ENCODE measurements at places on chromosomes 4 and X. TPM values are rescaled to one million over a fixed set of nuclear protein-coding genes. Genes with fewer than 3 reads are reported as not detected.

DNA sequence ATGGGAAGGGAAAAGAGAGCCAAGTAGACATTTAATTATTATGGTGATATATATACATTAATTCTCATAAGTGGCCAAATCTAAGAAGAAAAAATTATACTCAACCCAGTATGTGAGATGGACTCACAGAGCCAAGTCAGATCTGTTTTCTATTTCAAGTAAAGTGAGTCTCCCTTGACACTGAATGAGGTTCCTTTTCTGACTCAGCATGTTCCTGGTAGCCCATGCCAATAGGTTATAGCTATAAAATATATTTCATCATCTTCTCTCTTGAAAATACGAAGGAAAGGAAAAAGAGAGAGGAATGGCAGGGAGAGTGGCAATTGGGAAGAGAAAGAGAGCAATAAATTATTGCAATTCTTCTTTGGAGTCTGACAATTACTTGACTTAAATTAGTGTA is 68.8 kb upstream of the GRIA2 start:
- H3K27ac ChIP-seq = no peak overlapping the region
- DNase-seq = no peak
- no peak overlapping the region for H3K4me3 ChIP-seq
- H3K4me1 ChIP-seq = no peaks in the 10 kb centered on the region

The EPHA5 gene
- 2.2 TPM for total RNA-seq

- no peaks in the 10 kb centered on the region for H3K4me1 ChIP-seq
- DNase-seq = no peak
- no peak overlapping the region for H3K4me3 ChIP-seq
- H3K36me3 ChIP-seq = 0 out of 2 replicates have a peak, but pooled peaks cover 3% of the 10 kb centered on the region
- no peaks in the 10 kb centered on the region for H3K27me3 ChIP-seq
- no peak overlapping the region for H3K27ac ChIP-seq
Measured at GRCh38 chr4:119517361-119518229, 111.0 kb downstream of the PDE5A start.

The CENPVL2 gene
- total RNA-seq = not detected

The PPBP gene
- total RNA-seq = not detected

- DNase-seq = no peak
- peaks cover 38% of the 10 kb centered on the region for H3K4me1 ChIP-seq
- peak overlapping the region; percentile 93 for H3K4me3 ChIP-seq
- no peak overlapping the region for H3K27ac ChIP-seq
- no peaks in the 10 kb centered on the region for H3K27me3 ChIP-seq
Measured at GRCh38 chrX:68829582-68830418, 979 bp downstream of the EFNB1 start.

- H3K4me1 ChIP-seq = no peaks in the 10 kb centered on the region
- no peaks in the 10 kb centered on the region for H3K36me3 ChIP-seq
- DNase-seq = no peak
- no peak overlapping the region for H3K4me3 ChIP-seq
- H3K27me3 ChIP-seq = peaks cover 8% of the 10 kb centered on the region
Measured at GRCh38 chr4:3679851-3680311, 86.3 kb upstream of the ADRA2C start.

The ADGRL3 gene
- total RNA-seq = 0.69 TPM

The NXF2 gene
- total RNA-seq = not detected

DNA sequence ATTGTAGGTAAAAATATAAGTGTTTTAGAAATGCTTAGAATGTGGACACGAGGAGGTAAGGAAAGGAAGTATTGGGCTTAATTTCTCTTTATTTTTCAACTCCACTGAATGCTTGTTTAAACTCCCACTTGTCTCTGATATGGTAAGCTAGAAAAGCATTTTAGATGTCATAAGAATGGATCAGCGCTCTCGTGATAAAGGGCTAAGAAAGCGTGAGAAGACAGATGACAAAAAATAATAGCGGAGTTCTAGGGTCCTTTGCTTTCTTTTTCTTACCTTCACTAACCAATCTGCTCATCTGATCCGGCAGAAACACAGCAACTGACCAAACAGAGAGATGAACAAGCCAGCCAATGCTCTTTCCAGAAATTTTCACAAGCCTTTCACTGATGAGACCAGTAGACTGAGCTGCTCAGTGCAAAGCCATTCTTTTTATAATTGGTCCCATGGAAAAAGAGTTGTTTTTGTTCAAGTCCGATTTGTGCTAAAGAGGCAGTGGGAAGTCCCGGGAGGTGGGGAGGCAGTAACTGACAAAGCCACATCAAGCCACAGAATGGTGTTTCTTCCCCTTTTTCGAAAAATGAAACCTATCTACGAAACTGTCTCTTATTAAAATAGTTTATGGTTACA is at the start of gene TASL:
Gene TASL, minus strand, starts transcription at position 405 of the 630 bp plus-strand sequence. CDS start 17,411 bp downstream, outside the sequence.
- no peak for DNase-seq
- no peak within 1 kb of the TSS for H3K27ac ChIP-seq
- no peaks in the 10 kb centered on the region for H3K27me3 ChIP-seq
- H3K4me1 ChIP-seq = no peaks in the 10 kb centered on the region
- no peak within 1 kb of the TSS for H3K4me3 ChIP-seq
- no peaks in the 10 kb centered on the region for H3K36me3 ChIP-seq

The PABPC5 gene
- total RNA-seq = 0.40 TPM

DNA sequence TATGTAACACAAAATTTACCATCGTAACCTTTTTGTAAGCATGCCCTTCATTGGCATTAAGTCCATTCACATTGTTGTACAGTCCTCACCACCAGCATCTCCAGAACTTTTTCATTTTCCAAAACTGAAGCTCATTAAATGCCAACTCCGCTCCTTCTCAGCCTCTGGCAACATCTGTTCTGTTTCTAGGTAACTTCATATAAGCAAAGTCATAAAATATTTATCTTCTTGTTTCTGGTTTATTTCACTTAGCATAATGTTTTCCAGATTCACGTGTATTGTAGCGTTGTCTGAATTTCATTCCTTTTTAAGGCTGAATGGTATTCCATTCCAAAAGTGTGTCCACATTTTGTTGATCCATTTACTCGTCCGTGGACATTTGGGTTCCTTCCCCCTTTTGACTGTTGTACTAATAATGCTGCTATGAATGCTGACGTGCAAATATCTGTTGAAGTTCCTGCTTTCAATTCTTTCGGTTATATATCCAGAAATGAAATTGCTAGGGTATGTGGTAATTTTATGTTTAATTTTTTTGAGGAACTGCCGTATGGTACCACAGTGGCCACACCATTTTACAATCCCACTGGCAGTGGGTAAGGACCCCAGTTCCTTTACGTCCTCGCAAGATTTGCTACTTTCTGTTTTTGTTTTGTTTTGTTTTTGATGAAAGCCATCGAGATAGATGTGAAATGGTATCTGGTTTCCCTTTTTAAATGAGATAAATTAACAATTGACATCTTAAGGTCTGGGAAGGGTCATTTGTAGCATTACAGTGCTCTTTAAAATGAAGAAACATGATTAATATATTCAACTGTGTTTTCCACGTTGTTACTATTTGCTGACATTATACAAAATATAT is 63.4 kb downstream of the PTTG2 start:
- no peaks in the 10 kb centered on the region for H3K27me3 ChIP-seq
- no peak overlapping the region for H3K27ac ChIP-seq
- no peaks in the 10 kb centered on the region for H3K4me1 ChIP-seq
- no peak for DNase-seq
- no peak overlapping the region for H3K4me3 ChIP-seq
- H3K36me3 ChIP-seq = no peaks in the 10 kb centered on the region

The SLC6A14 gene
- not detected for total RNA-seq

The NAT8L gene
- total RNA-seq = 2.0 TPM

GRCh38 chr4:11487868-11488544 is 59.3 kb upstream of the HS3ST1 start:
- H3K36me3 ChIP-seq = no peaks in the 10 kb centered on the region
- peak; percentile 71 for DNase-seq
- H3K27ac ChIP-seq = peak overlapping the region; percentile 52
- H3K4me3 ChIP-seq = no peak overlapping the region
- peaks cover 27% of the 10 kb centered on the region for H3K4me1 ChIP-seq

The SPANXC gene
- not detected for total RNA-seq

DNA sequence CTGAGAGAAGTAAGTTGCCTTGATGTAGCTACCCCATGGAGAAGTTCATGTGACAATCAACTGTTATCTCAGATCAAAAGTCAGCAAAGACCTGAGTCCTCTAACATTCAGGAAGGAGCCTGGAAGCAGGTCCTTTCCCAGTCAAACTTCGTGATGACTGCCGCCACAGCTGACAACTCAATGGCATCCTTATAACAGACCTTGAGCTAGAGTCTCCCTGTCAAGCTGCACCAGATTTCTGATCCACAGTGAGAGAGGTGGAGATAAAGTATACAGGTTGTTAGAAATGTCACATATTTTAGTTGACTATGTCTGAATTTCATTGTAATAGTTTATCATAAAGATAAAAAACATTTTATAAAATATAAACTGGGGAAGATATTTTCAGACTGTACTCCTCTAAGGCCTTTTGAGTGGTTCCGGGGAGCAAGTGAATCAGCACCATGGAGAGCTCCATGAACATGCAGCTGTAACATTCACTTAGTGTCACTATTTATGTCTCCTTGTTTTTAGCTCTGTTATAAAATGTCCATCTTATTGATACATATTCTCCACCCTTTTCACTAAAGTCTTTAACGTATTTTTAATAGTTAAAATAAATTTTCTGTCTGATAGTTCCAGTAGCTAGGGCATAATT is 1653.5 kb upstream of the AGA start:
- no peak overlapping the region for H3K4me3 ChIP-seq
- H3K27me3 ChIP-seq = no peaks in the 10 kb centered on the region
- H3K36me3 ChIP-seq = no peaks in the 10 kb centered on the region
- peak; percentile 26 for DNase-seq
- no peak overlapping the region for H3K27ac ChIP-seq

- peak overlapping the region; percentile 98 for H3K4me3 ChIP-seq
- peaks cover 2% of the 10 kb centered on the region for H3K4me1 ChIP-seq
- H3K27ac ChIP-seq = peak overlapping the region; percentile 98
- H3K36me3 ChIP-seq = peaks cover 32% of the 10 kb centered on the region
Measured at GRCh38 chrX:74291577-74291963, 12.4 kb upstream of the ZCCHC13 start.

GRCh38 chr4:178309890-178310289 is 867.7 kb upstream of the AGA start:
- DNase-seq = no peak
- no peak overlapping the region for H3K27ac ChIP-seq

- H3K36me3 ChIP-seq = no peaks in the 10 kb centered on the region
- H3K27me3 ChIP-seq = no peaks in the 10 kb centered on the region
- H3K4me3 ChIP-seq = no peak overlapping the region
- peak overlapping the region; percentile 96 for H3K27ac ChIP-seq
- peak; percentile 92 for DNase-seq
- peaks cover 44% of the 10 kb centered on the region for H3K4me1 ChIP-seq
Measured at GRCh38 chr4:142091691-142092182, 455.4 kb downstream of the IL15 start.

GRCh38 chr4:163590103-163590502 is 95.6 kb downstream of the TMA16 start:
- H3K4me3 ChIP-seq = no peak overlapping the region
- no peaks in the 10 kb centered on the region for H3K27me3 ChIP-seq
- no peak for DNase-seq

The ATP5ME gene
- total RNA-seq = 384 TPM

The HSFX1 gene
- total RNA-seq = not detected

The FAM47C gene
- total RNA-seq = not detected

- H3K36me3 ChIP-seq = no peaks in the 10 kb centered on the region
- H3K27ac ChIP-seq = no peak overlapping the region
- DNase-seq = no peak
- H3K4me3 ChIP-seq = no peak overlapping the region
- peaks cover 20% of the 10 kb centered on the region for H3K4me1 ChIP-seq
Measured at GRCh38 chrX:107599450-107599861, 28.9 kb upstream of the PRPS1 start.

The CDKL2 gene
- 0.55 TPM for total RNA-seq

The CLTRN gene
- total RNA-seq = 6.1 TPM

DNA sequence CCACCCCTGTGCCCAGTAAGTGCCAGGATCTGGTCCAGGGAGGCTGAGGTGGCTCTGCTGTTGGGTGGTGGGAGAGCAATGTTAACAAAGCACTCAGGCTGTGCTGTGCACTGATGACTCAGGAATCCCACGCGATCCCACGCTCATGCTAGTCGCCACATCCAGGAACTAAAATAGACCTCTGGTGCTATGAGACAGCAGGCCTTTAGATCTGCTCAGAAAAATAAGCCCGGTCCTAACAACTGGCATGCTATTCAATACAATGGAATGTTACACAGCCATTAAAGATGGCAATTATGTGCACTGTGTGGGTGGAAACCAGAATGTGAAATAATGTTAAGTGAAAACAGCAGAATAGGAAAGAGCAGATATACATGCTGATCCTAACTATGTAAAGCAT is 26.0 kb downstream of the ARL13A start:
- no peak overlapping the region for H3K4me3 ChIP-seq
- no peaks in the 10 kb centered on the region for H3K27me3 ChIP-seq
- peak; percentile 41 for DNase-seq
- peak overlapping the region; percentile 58 for H3K27ac ChIP-seq

- H3K36me3 ChIP-seq = no peaks in the 10 kb centered on the region
- no peak overlapping the region for H3K4me3 ChIP-seq
Measured at GRCh38 chr4:54780149-54780495, 122.4 kb downstream of the KIT start.

GRCh38 chr4:94595880-94596483 is 144.2 kb downstream of the PDLIM5 start:
- DNase-seq = peak; percentile 60
- no peak overlapping the region for H3K4me3 ChIP-seq
- H3K4me1 ChIP-seq = 0 out of 2 replicates have a peak, but pooled peaks cover 8% of the 10 kb centered on the region

DNA sequence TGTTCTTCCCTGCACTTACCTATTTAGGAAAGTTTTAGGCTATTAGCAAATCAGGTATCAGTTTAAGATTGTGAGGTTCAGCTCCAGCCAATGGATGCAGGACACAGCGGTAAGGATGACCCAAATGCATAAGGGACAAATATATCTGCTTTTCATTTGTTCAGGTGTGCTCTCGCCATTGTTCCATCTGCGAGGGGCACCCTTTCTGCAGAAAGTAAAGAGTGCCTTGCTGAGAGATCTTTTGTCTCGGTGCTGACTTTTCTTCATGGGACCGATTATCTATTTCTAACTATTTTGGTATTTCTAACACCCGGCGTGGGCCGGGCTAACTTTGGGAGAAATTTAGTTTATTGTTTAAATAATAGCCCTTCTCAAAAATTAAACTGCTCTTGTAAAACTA is 49.0 kb downstream of the CCDC149 start:
- peaks cover 15% of the 10 kb centered on the region for H3K36me3 ChIP-seq
- H3K4me1 ChIP-seq = no peaks in the 10 kb centered on the region
- H3K4me3 ChIP-seq = no peak overlapping the region
- DNase-seq = no peak
- H3K27ac ChIP-seq = no peak overlapping the region

- H3K27ac ChIP-seq = no peak overlapping the region
- no peaks in the 10 kb centered on the region for H3K36me3 ChIP-seq
- no peaks in the 10 kb centered on the region for H3K27me3 ChIP-seq
Measured at GRCh38 chr4:53682908-53683307, 91.6 kb upstream of the LNX1 start.
